Activated CD8-positive, alpha-beta memory T cell treated with anti-CD3 and anti-CD28 coated beads for 4 hours (primary cell): ENCODE measurements at places on chromosomes 2 and 18.

DNA sequence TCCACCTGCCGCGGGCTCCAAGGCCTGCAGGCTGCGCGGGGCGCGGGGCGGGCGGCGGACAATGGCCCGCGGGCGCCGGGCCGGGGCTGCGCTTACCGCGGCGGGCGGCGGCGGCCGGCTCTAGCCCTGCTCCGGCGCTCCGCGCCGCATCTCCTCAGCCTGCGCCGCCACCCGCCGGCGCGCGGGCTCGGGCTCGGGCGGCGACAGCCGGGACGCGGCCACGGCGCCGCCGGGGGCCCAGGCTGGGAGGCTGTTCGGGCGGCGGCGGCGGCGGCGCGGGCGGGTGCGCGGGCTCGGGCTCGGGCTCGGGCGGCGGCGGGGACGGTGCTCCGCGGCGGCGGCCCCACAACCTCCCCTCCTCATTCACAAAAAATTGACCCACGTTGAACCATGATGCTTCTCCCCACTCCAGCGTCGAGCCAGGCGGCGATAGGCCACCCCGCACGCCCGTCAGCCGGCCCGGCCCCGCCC is at the start of gene HDAC4:
Gene HDAC4 (minus strand): TSS at position 425 of the 471 bp plus-strand sequence. CDS start 48,321 bp downstream, outside the sequence.
- no peak for DNase-seq

- DNase-seq, result no peak
Measured at GRCh38 chr18:40874233-40874632, 1080.8 kb upstream of the PIK3C3 start.

GRCh38 chr18:5582076-5582475 is 38.3 kb upstream of the EPB41L3 start:
- DNase-seq, result no peak

GRCh38 chr2:218089259-218089658 is 20.2 kb downstream of the RUFY4 start:
- no peak for DNase-seq

DNA sequence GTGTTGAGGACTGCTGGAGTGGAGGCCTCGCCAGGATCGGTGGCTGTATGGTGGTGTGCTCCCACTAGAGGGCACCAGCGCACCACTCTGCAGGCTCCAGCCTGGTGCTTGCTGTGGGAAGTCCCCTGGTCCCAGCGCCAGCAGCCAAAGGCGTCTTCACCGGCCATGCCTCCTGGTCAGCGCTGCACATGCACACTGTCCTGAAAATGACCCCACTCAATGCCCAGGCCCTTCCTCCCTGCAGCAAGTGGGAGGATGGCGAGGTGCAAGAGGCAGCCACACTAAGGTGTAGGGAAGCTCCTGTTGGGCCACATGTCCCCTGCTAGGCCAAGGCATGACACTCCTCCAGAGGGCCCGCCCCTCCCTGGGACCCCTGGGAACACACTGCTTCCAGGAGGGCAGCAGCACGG is 136.5 kb downstream of the CTIF start:
- peak; percentile 48 for DNase-seq

DNA sequence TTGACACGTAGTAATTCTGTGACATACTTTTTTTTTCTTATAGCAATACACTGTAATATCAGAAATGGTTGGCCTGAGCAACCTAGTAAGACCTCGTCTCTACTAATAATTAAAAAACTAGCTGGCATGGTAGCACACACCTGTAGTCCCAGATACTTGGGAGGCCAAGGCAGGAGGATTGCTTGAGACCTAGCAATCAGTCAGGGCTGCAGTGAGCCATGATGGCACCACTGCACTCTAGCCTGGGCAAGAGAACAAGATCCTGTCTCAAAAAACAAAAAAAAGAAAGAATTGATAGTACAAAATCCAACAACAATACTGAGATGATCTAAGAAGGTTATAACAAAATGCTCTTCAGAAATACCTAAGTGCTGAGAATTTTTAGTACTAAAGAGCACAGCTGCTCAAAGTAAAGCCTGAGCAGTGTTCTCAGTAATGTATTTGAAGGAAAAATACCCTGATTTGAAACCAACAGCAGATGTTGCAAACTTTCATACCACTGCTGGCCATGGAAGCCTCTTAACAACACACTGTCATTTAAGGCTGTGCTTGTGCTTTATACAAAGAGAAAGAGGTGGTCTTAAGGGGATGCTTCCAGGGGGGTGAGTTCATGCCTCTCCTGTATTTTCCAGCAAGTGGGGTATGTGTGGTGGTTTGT is 132.6 kb upstream of the CDCA7 start:
- DNase-seq, result no peak

- no peak for DNase-seq
Measured at GRCh38 chr2:191328150-191328809, 83.1 kb downstream of the MYO1B start.

GRCh38 chr2:66516499-66516898 is 81.6 kb downstream of the MEIS1 start:
- no peak for DNase-seq

DNA sequence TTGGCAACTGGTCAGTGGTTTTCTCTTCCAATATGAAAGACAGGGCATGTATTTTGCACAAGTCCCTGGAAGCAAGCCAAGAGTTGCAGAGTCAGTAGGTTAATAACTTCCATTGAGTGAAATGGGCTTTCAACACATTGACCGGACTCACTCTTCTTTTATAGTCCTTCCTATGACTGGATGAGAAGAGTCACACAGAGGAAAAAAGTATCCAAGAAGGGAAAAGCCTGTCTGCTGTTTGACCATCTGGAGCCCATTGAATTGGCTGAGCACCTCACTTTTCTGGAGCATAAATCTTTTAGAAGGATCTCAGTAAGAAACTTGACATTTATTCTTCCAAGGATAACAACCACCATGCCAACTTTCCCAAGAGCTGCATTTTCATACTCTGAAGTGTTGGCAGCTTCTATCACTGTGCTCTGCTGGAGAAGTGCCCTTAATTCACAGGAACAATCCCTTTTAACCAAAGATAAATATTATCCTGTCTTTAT is 45.4 kb downstream of the RASGRP3 start:
- no peak for DNase-seq

- DNase-seq, result no peak
Measured at GRCh38 chr18:9831036-9831722, 54.6 kb upstream of the TXNDC2 start.
